Right lobe of liver (tissue), 6 donors: ENCODE measurements at places on chromosomes 2 and 18. TPM values are rescaled to one million over a fixed set of nuclear protein-coding genes. Genes with fewer than 3 reads are reported as not detected.

DNA sequence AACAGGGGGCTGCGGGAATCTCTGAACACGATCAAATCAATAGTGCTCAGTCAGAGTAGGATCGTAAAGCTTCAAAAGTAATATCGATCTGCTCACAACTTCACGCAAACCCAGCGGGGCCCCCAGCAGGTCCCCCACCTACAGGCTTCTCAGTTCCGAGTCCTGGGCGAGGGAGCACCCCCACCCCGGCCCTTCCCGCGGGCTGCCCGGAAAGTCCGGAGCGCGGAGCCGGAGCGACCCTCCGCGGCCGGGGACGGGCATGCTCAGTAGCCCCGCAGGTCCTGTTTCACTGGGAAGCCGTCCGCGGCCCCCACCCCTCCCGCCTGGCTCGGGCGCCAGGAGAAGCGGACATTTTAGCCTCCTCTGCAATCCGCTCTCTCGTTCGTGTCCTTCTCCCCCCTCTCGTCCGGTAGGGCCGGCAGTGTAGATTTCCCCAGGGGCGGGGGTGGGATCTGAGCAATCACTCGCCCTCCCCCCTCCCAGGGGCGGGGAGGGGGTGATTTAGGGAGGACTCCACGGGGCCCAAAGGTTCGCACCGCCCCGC is 3.3 kb upstream of the SPRED2 start:
- no peaks in the 10 kb centered on the region for H3K27me3 ChIP-seq
- no peaks in the 10 kb centered on the region for H3K36me3 ChIP-seq
- H3K4me1 ChIP-seq = peaks cover 2% of the 10 kb centered on the region
- H3K27ac ChIP-seq = peak overlapping the region; percentile 87
- peak; percentile 88 for DNase-seq

- peak; percentile 36 for DNase-seq
- H3K4me1 ChIP-seq = no peaks in the 10 kb centered on the region
- no peak overlapping the region for H3K27ac ChIP-seq
- no peak overlapping the region for H3K4me3 ChIP-seq
- no peaks in the 10 kb centered on the region for H3K27me3 ChIP-seq
Measured at GRCh38 chr2:242019344-242019743, 149.8 kb downstream of the RTP5 start.

DNA sequence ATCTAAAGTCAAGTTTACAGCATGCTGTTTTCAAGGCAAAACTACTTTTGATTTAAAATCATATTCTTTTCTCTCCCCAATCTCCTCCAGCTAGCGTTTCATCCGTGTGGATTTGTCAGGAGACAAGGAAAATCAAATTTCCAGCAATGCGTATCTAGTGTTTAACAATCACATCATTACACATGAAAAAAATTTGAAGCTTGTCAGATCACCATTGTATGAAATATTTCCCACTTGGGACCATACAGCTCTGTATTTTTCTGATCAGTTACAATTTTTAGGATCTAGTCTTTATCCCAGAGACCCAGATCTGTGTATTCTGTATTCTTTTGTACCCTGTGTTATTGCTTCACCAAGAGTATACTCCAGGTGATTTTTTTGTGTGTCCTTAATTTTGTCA is 28.6 kb upstream of the CYP1B1 start:
- no peak for DNase-seq
- peaks cover 19% of the 10 kb centered on the region for H3K4me1 ChIP-seq
- no peaks in the 10 kb centered on the region for H3K27me3 ChIP-seq
- no peaks in the 10 kb centered on the region for H3K36me3 ChIP-seq
- no peak overlapping the region for H3K27ac ChIP-seq

The ERBB4 gene
- not detected for total RNA-seq

The ADAM23 gene
- not detected for total RNA-seq
